ENCODE measurements at places on chromosomes 3 and 15.

DNA sequence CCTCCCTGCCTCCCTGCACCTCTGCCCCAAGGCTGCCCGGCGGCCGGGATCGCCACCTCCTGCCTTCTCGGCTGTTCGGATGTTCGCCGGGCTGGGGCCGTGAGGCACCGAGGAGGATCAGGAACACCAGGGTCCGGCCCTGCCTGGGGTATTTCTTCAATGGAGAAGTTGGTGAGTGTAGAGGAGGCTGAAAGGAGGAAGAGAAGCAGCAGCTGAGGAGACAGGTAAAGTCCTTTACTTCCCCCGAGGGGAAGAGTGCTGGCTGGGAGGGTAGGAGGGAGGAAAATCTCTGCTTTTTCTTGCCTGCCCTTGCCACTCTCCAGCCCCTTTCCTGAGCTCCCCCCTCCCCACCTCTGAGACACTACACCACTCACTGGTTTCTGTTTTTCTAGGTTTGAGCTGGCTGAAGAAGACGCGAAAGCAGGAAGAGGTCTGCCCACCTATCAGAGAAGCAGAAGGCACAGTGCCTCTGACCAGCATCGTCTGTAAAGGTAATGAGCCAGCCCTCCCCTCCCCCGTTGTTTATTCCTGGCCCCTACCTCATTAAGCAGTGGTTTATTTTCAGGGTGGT, 519 bp downstream of the ASB7 start:
- peak; percentile 55 for DNase-seq

DNA sequence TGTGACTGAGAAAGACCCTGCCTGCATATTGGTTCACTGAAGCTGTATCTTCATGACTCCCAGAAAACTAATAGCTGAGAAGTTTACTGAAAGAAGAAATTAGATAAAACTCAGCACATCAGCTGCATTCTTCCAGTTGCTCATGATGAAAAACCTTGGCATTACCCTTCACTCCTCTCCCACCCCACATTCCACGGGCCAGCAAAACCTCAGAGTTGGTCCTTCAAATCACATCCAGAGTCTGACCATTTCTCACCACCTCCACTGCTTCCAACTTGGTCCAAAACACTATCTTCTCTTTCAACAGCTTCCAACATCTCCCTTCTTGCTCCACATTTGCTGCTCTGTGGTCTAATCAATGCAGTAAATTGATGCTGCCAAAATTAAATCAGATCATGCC, 97.1 kb downstream of the CD47 start:
- DNase-seq, result no peak

DNA sequence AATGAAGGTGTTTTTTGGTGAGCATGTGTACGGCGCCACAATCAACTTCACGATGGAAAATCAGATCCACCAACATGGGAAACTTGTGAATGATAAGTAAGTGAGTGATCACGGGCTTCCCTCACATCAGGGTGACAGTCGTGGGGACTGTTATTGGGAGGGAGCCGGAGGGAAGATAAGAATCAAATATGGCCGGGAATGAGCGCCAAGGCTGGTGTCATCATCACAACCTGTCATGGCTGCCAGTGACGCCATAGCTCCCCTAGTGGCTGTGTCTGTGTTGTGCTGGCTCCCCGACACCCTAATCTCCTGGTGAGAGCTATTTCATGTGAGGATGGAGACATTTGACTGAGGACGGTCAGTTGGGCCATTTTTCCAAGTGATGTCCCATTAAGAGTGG, 168.5 kb downstream of the SV2B start:
- DNase-seq, result no peak

GRCh38 chr15:88865498-88866099, 29.7 kb downstream of the HAPLN3 start:
- peak; percentile 49 for DNase-seq

GRCh38 chr3:101216710-101217465, 103.5 kb downstream of the IMPG2 start:
- DNase-seq, result peak; percentile 13

GRCh38 chr3:135989242-135989641, 23.7 kb downstream of the PPP2R3A start:
- DNase-seq, result no peak

GRCh38 chr15:56411122-56411749, 46.0 kb downstream of the TEX9 start:
- peak; percentile 13 for DNase-seq

DNA sequence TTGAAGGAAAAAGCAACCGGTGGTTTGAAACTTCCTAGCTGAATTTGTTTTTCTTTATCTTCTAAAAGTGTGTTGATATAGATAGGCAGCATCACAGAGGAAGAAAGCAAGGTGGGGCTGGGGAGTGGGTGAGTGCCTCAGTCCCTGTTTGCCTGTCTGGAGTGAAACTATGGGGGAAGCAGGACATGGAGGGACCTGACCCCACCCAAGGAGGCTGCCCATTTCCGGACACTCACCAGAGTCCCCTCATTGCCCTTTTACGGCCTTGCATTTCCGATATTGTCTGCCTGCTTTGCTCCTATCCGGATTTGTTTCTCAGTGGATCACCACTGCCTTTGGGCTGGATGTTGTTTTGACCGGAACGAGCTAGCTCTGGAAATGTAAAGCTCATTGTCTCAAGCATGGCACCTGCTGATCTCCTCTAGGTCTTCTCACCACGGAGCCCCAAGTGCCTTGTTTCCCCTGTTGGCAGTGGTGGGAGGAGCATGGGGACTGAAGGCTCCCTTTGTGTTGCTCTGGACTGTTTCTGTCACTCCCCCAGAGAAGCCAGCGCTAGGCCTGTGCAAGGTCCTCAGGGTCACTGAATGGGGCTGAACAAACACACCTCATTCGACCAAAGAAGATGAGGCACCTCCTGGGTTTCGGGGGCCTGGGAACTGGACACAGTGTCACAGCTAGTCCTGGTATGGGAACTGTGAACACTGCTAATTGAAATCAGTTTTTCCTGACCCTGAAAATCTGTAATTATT, 7.0 kb downstream of the CLDN11 start:
- DNase-seq, result no peak

DNA sequence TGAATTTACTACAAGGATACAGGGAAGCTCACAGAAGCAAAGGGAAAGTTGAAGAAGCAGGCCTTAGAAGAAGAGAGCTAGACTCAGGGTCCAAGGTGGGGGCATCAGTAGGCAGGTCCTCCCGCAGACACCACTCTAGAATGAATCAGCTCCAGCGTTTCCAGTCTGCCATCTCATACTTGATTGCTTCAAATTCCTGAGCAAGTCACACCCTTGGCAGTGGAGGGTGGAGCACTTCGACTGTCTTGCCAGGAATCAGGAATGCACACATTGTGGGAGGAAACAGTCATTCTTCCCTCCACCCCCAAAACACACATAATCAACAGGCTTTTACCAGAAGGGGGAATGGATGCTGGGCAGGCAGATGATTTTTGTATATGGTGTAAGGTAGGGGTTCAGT, 78.5 kb downstream of the CHCHD6 start:
- DNase-seq, result peak; percentile 98

DNA sequence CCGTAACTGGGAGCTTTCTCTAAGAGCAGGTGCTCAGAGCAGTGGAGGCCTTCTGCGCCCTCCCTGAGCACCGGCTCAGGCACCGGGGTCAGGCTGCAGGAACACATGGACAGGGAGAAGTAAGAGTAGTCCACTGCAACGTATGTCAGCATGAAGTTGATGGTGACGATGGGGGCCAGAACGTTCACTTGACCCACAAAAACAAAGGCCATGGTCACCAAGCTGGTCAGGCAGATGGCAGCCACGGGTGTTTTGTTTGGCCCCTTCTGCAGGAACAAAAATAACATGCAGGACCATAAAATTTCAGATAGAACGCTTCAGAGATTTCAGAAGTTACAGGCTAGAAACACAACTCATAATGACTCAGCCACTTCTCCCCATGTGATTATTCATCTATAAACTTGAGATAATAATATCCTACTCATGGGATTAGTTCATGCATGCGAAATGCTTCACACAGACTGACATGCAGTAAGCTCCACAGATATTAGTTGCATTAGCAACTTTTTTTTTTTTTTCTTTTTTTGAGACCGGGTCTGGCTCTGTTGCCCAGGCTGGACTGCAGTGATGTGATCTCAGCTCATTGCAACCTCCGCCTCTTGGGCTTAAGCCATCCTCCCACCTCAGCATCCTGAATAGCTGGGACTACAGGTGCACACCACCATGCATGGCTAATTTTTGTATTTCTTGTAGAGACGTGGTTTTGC, 52.2 kb upstream of the HEG1 start:
- peak; percentile 90 for DNase-seq

- DNase-seq, result no peak
Observed at GRCh38 chr3:121818578-121818977, 16.3 kb downstream of the IQCB1 start.

- no peak for DNase-seq
Observed at GRCh38 chr3:113508966-113509365, 6.0 kb downstream of the SPICE1 start.

DNA sequence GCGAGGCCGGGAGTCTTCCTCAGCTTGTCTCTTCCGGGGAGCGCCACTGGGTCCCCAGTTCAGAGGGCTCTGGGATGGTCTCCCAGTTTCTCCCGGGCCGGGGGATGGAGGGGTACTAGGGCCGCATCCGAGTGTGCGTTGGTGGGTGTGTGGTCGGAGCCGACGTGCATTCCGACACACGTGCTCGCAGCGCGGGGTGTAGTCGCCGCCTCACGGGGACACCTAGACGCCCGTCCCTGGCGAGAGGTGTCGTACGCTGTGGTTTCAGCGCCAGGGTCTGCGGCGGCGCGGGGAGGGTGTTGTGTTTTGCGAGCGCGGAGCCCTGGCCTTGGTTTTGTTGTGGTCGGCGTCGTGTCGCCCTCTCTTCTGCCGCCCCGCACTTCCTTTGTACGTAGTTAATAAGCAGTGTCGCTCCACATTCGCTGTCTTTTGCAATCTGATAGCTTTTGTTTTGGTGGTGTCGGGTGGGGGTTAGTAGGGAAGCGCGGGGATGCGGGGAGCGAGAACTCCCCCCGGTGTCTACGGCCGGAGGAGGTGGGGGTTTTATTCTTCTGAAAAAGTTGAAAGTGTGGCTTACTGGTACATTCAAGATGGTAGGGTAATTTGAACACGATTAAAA, 2.2 kb downstream of the IGF1R start:
- no peak for DNase-seq

- DNase-seq, result peak; percentile 78
Observed at GRCh38 chr3:44913868-44914468, 39.6 kb downstream of the TGM4 start.

GRCh38 chr15:22871481-22872086, 33.1 kb downstream of the NIPA2 start:
- no peak for DNase-seq

DNA sequence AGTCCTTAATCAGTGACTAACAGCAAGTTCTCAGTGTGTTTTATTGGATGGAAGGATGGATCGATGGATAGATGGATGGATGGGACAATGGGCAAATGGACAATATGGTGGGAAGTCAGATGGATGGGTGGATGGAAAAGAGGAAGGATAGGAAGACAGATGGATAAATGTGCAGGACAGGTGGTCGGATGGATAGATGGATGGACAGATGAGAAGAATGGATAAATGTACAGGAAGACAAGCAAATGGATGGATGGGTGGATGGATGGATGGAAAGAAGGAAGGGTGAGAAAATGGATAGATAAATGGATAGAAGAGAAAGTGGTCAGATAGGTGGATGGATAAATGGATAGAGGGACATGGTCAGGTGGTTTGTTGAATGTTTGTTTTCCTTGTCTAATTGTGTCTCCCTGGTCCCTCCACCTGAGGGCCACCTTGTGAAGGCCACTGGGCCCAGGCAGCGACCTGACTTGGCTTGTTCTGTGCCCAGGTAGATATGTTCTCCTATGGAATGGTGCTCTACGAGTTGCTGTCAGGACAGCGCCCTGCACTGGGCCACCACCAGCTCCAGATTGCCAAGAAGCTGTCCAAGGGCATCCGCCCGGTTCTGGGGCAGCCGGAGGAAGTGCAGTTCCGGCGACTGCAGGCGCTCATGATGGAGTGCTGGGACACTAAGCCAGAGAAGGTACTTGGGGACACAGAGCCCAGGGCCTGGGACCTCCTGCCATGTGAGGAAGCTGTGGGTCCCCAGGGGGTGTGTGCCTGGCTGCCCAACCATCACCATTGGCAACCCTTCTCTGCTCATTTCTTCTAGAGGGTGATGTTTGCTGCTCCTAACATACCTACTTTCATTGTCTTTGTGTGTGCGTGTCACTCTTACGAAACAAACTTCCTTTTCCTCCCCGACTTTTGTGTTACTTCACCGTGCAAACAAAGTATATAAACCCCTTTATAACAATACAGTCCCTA, 137.5 kb downstream of the LRRK1 start:
- no peak for DNase-seq

- peak; percentile 33 for DNase-seq
Observed at GRCh38 chr3:52291508-52292181, 4.0 kb downstream of the GLYCTK start.

DNA sequence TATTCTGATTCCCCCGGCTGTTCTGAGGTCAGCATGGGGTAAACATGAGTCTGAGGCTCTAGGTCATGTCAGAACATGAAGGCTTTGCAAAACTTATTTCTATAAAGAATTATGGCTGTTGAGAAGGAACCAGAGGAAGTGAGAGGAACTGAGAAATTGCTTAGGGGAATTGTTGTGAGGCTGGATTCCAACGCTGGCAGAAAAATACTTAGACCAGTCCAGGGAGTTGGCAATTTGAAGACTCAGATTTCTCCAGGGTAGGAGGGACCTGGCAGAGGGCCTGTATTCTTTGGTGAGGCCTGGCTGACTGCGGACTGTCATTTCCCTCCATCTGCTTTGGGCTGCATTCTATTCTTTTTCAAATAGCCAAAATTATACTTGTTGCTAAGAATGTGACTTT, 155.5 kb downstream of the PLD1 start:
- peak; percentile 85 for DNase-seq

DNA sequence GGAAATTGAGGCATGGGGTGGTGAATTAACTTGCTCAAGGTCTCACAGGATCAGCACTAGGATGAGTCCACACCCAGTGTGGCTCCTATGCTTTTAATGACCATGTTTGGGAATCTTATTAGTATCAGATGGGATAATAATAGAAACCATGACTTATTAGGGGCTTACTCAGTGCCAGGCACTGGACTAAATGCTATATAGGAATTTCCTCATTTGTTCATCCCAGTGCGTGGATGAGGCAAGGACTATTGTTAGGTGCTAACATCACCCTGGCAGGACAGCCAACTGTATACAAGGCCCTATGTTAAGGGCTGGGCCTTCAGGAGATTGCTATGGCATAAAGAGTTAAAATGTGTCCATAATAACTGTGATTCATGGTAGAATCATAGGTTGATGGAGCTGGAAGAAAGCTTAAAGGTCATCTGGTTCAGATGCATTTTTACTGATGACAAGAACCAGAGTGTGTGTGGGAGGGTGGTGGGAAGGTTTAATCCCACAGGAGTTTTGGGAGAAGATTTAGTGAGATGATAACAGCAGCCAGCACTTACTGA, 4.7 kb upstream of the FEM1B start:
- DNase-seq, result peak; percentile 99

GRCh38 chr15:88021601-88022000, 234.9 kb downstream of the NTRK3 start:
- no peak for DNase-seq

- DNase-seq, result peak; percentile 29
Observed at GRCh38 chr3:15325228-15325627, 7.2 kb downstream of the SH3BP5 start.

GRCh38 chr15:48352474-48353072, 21.3 kb downstream of the DUT start:
- DNase-seq, result peak; percentile 79

Data from epithelial cell of esophagus (primary cell).